Activated CD4-positive, CD25-positive, alpha-beta regulatory T cell (primary cell): ENCODE measurements at places on chromosomes 5 and 9.

DNA sequence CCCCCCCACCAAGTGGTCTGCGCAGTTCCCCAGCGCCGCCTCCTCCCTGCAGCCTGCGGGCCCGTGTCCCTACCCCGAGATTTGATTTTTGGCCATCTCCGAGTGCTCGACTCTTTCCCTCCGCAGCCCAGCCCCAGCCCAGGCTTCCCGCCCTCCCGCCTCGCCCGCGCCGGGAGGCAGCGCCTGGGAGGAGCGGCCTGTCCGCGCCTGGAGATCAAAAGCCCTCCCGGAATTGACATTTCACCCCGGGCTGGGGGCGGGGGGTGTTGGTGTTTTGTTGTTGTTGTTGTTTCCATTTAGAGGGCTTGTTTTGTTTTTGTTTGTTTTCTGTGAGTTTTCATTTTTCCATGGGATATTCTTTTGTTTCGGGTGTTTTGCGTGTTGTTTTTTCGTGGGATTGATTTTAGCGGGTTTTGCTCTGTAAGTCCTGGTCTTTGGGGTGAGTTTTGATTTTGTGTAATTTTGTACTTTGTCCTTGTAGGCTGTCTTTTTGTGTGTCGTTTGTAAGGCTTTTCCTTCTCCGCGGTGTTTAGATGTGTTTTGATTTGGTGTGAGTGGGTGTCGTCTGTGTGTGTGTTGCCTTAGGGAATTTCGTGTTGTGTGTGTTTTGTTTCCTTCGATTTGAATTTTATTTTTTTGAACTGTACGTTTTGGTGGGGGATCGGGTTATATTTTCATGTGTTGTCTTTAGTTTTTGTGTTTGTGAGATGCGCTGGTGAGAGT, 1.7 kb upstream of the PAX5 start:
- no peak for DNase-seq

DNA sequence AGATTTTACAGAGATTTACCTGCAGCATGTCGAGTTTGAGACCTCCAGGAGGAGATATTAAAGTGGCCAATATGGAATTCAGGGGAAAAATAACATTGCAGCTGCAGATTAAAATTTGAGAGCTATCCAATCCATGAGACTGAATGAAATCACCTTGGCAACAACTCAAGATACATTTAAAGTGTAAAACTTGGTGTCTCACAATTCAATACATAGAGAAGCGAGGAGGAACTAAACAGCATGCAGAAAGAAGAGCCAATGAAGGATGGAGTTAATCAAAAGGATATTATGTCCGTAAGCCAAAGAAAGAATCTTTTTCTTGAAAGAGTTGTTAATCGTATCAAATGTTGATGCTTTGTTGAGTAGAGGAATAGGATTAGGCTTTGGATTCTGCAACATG, 455.1 kb downstream of the CDH18 start:
- no peak for DNase-seq

DNA sequence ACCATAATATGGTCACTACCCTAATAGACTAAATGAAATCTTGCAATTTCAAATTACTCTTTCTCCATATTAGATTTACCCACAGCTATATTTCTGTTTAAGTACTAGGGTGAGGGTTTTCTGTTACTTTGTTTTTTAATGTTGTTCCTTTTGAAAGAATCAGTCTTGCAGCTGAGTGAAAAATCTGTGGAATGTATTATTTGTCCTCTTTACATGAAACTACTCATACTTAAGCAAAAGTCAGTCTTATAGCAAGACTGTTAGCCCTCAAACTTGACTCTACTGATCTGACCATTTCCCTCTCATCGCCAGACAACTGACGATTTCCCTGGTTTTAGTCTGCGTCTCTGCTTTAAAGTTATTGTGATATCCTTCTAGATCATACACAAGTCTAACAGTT, 84.0 kb downstream of the PIK3R1 start:
- no peak for DNase-seq

DNA sequence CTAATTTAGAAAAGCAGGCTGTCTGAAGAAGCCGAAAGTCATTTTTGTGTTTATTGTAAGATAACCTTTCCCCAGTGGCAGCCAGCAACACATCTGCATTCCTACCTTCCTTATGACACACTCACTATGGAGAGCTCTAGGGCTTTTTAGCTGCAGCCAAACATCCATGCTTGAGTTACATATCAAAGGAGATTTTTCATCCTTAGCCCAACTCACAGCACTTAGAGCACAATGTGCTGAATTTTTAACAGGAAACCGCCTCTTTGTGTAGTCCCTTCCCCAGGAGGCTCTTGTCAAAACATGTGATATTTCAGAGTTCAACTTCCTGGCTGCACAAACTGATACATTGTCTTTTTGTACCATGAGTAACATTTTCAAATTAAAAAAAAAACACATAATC, 379.2 kb downstream of the CTNND2 start:
- DNase-seq = no peak

- peak; percentile 71 for DNase-seq
Observed at GRCh38 chr5:123511648-123512605, at the start of gene CSNK1G3. TSS of gene CSNK1G3 (plus strand) at chr5:123512177. CDS start at chr5:123545664, 33,487 bp downstream.

DNA sequence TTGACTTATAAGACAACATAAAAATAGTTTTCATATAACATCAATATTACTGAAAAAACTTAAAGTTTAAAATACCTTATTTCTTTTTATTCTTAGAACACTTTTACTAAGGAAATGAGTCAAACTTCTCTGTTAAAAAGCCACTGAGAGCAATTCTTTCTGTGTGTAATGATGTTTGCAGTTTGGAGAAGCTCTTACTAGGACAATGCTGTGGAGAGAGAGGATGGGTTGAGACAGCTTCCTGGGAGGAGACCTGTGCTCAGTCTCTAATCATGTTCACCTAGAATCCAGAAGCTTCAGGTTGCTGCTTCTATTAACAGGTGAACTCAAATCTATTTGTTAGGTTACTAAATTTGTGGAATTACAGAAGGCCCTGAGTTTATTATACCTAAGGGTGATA, 198.5 kb downstream of the DNAH5 start:
- no peak for DNase-seq

- no peak for DNase-seq
Observed at GRCh38 chr5:113808956-113809355, 295.5 kb downstream of the YTHDC2 start.

- no peak for DNase-seq
Observed at GRCh38 chr9:79880626-79881025, 308.9 kb downstream of the TLE4 start.

DNA sequence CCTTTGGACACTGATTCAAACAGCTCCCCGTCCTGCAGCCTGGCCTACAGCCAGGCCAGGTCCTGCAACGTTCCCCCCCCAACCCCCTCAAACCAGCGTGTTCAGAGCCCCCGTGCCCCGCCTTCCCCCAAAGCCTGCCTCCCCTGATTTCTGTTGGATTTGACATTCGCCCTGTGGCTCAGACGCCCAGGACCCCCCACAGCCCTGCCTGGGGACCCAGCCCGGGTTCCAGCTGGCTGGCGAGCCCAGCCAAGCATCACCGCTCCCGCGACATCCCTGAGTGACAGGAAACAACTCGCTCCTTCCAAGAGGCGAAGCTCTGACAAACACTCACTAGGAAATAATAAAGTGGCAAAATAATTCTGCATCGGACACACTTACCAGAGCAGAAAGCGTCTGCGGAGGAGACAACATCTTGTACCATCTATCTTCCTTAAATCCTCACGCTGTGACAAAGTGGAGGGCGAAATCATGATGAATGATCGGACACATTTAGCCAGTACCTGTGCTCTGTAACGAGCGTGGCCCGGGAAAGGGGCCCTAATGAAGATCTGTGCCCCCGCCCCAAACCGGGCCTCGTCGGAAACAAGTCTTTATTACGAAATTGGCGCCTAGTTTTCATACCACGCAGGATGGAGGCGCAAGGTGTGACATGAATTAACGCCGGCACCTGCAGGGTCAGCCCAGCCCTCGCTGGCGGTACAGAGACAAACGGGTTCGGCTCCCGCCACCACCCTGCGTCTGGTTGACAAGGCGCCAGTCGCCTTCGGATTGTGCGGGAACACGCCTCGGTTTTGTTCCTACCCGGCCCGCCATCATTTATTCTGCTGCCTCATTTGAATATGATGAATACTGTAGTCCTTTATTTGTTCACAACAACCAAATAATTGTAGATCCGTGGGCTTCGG, 91.0 kb upstream of the MVB12B start:
- no peak for DNase-seq

DNA sequence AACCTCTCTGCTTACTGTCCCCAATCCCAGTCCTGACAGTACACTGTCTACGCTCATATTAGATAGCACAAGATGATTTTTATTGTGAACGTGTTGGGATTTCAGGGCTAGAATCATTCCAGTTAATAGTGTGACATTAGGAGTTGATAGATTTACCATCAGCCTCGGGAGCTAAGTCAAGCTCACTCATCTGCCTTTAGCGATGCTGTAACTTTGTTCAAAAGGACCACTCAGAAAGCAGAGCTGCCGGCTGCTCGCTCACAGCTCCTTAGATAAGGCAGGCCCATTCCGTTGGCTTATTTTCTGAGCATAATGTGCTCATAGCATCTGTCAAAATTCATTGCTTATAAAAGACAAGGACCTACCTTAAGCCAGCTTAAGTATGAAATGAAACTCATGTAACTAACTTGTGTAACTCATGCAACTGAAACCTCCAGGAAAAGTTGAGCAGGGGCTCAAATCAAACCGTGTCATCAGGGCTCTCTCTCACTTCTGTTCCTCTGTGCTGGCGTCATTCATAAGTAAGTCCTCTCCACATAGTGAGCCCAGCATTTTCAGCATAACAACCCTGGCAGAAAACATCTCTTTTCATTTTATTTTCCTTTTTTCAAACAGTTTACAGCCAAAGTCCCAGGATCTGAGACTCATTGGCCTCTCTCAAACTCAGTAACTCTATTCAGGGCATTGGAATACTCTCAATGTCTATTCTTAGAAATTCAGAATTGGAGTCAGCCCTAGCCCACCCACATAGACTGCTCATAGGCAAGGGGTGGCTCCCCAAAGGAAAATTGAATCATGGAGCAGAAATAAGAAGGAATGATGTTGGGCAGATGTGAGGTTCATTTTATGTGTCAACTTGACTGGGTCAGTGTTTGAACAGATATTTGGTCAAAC, 208.8 kb downstream of the MAN2A1 start:
- no peak for DNase-seq

- no peak for DNase-seq
Observed at GRCh38 chr5:143072734-143073133, 302.6 kb downstream of the ARHGAP26 start.

DNA sequence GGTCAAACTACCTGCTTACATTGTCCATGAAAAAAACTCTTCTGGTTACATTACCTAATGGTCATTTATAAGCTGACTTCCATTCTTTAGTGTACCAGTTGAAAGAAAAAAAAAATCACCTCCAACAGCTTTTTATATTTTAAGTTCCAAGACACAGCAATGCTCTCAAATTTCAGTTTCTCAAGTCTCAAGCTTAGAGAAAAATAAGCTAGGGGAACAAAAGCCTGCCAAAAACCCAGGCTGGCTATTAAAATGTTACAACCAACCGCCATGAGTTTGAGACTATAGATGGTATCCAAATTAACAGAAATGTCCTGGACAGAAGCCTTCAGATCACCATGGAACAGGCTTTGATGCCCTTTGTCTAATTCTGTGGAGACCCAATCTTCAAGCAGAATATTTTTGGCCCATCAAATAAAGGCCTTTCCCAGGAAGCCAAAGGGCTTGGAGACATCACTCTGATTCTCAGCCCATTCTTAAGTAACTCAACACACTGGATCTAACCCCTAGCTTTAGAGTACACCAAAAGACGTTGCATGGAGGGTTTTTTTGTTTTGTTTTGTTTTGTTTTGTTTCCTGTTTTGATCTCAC, 343.7 kb downstream of the GLIS3 start:
- DNase-seq = no peak

GRCh38 chr9:123924727-123925126, 5.2 kb downstream of the DENND1A start:
- DNase-seq = no peak

DNA sequence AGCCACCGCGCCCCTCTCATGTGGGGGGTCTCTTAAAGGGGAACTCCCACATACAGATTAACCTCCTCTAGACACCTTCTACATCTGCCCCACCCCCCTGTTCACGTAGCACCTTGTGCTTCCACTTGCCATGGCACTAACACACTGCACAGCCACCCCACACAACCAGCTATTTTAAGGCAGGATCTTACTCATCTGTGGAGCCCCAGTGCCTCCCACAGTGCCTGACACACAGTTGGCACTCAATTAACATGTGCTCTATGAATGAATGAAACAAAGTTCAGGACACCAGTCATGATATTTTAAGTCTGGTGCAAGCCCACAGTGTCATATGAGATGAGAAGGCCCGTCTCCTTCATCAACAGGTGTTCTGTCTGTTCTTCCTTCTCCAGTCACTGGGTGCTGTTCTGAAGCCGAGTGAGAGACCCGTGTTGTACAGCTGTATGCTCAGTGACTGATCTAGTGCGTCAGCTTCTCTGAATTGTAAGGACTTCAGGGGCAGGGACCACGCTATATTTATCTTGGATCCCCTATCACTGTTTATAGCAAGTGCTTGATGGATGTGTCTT, 149.1 kb downstream of the TLE1 start:
- no peak for DNase-seq

GRCh38 chr5:74241751-74242140, 398.8 kb downstream of the ENC1 start:
- DNase-seq = no peak

GRCh38 chr9:88106492-88106891, 31.8 kb downstream of the SPATA31C2 start:
- no peak for DNase-seq

GRCh38 chr5:116032991-116033390, 719 bp downstream of the ARL14EPL start:
- DNase-seq = no peak

GRCh38 chr5:117533792-117534191, 959.2 kb upstream of the SEMA6A start:
- DNase-seq = no peak

- no peak for DNase-seq
Observed at GRCh38 chr9:13970018-13970417, 343.9 kb downstream of the NFIB start.

DNA sequence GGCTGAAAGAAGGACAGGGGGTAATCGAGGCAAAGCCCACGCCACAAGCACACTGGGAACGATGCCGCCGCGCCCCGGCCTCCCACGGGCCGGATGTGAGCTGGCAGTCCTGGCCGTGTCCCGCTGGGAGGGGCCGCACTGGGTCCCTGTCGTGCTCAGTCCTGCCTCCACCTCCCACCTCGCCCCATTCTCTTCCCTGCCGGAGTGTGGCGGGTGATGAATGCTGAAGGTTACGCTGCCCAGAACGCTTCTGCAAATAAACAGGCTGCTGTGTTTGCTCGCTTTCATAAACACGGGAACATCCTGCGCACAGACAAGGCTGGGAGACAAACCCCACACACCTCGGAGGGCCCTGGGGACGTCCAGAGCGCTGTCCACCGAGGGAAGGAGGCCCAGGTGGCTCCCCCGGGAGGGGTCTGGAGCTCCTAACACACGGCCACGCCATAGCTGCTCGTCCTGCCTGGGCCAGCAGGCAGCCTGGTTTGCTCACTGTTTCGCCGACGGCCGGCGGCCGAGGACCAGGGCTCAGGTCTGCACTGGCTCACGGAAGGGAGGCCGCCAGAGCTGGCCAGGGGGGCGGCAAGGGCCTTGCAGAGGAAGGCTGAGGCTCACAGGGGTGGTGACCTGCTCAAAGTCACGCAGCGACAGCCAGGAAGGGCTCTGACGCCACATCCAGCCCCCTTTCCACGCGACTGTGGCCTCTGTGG, 2.3 kb downstream of the DNLZ start:
- no peak for DNase-seq

GRCh38 chr5:142925795-142926194, 155.6 kb downstream of the ARHGAP26 start:
- DNase-seq = no peak

- no peak for DNase-seq
Observed at GRCh38 chr5:95105638-95106037, 179.3 kb downstream of the MCTP1 start.
